ENCODE measurements at places on chromosomes 7 and 10.

DNA sequence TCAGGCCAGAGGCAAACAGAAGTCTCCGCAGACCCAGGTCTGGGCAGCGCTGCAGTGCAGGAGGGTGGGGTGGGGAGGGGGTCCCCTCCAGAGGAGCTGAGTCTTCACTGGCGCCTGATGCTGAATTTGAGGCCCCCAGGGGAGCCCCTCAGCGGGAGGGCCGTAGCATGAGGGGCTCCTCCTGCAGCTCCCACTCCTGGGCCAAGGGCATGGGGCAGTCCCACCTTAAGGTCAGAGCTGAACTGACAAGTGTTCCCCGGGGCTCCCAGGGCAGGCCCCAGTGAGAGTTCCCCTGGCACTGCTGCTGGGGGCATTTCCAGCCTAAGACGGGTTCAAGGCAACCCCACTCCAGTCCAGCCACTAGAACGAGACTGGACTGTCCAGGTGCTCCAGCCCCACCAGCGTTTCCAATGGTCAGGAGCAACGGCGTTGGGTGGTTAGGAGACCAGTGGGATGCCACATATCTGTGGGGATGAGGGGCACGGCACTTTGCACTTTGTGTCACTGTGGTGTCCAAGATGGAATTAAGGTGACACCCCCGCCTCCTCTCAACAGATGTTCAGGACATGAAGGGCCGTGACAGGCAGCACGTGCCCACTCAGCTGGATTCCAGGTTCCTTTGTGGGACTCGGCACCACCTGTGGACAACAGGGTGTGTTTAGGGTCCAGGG, 139.1 kb downstream of the PTPRN2 start:
- no peak for DNase-seq

DNA sequence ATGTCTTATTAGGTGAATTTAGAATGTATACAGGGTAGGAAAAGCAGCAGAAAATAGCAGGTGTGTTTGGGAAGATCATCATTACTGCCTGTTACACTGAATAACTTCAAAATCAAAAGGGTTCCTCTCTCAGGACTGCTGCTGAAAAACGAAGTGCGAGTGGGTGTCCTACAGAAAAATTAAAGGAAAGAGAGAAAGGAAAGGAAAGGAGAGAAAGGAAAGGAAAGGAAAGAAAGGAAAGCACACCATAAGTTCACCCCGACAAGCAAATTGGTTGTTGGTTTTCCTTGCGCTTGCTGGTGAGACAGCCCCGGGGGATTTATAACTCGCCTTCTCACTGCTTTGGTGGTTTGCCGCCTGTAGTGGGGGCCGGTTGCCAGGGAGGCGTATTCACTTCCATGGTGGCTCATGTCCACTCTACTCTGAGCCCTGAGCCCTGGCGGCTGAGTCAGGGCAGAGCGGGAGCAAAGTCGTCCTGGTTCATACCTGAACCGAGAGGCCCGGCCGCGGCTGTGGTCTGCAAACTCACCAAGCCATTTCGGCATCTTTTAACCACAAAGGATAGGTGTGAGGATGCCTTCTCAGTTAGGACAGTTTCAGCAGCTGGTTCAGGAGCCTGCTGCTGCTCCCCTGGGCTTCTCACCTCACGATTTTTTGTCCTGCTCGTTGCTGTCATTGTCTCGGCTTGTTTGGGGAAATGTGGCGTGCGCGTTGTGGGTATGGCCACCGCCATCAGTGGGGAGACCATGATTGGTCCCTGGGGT, 26.1 kb downstream of the INPP5A start:
- no peak for DNase-seq

GRCh38 chr7:81690251-81690650, 79.6 kb downstream of the HGF start:
- DNase-seq, result no peak

GRCh38 chr10:92712016-92712889, 22.5 kb downstream of the HHEX start:
- peak; percentile 52 for DNase-seq

DNA sequence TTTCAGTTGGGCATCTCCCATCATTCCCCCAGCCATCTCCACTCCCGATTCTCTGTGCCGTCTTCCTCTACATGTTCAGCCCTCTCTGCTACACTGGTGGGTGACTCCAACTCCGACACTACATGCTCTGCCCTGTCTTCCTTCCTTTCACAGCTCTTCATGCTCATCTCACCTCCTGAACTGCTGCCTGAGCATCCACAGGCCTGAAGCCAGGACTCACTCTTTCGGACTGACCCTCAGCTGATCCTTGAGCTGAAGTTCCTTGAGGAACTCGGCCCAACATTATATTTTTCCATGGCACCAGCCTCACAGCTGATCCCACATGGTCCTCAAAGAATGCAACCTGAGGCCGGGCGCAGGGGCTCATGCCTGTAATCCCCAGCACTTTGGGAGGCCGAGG, 538.4 kb downstream of the PTPRN2 start:
- DNase-seq, result no peak
